ENCODE measurements at places on chromosomes 16 and 17. TPM values are rescaled to one million over a fixed set of nuclear protein-coding genes. Genes with fewer than 3 reads are reported as not detected.

Gene FOXC2
- total RNA-seq, result 1.7 TPM

Gene RNU2-1
- total RNA-seq, result not detected

Gene RMI2
- total RNA-seq, result 2.8 TPM

Gene ARL17A
- 4.1 TPM for total RNA-seq

Gene ITGAD
- total RNA-seq, result not detected

Gene HEATR9
- total RNA-seq, result not detected

Gene CNGB1
- not detected for total RNA-seq

Gene DLX4
- total RNA-seq, result not detected

Gene GSE1
- total RNA-seq, result 27.5 TPM

Gene MMP2
- 435 TPM for total RNA-seq

Gene TNFSF12
- total RNA-seq, result 17.4 TPM

Gene CA4
- total RNA-seq, result not detected

Gene STXBP4
- 7.0 TPM for total RNA-seq

Gene CD300H
- not detected for total RNA-seq

Gene GSDMA
- total RNA-seq, result not detected

Gene OR1A1
- not detected for total RNA-seq

Data from pericardium fibroblast (primary cell).